ENCODE measurements at places on chromosomes 12 and 14.

GRCh38 chr12:50979369-50980052 lies 27.2 kb downstream of the HIGD1C start:
- DNase-seq: no peak

DNA sequence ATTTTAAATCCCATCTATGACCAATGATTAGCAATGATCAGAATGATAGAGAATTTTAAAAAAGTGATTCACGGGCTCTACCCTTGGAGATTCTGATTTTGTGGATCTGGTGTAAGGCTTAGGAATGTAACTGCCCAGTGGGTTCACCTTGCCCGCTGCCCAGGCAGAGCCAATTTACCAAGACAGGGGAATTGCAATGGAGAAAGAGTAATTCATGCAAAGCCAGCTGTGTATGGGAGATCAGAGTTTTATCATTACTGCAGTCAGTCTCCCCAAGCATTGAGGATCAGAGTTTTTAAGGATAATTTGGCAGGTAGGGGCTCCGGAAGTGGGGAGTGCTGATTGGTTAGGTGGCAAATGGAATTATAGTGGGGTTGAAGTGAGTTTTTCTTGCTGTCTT lies 480.6 kb downstream of the ATP23 start:
- no peak for DNase-seq

- no peak for DNase-seq
Observed at GRCh38 chr12:105580821-105581352, 250.4 kb downstream of the C12orf75 start.

DNA sequence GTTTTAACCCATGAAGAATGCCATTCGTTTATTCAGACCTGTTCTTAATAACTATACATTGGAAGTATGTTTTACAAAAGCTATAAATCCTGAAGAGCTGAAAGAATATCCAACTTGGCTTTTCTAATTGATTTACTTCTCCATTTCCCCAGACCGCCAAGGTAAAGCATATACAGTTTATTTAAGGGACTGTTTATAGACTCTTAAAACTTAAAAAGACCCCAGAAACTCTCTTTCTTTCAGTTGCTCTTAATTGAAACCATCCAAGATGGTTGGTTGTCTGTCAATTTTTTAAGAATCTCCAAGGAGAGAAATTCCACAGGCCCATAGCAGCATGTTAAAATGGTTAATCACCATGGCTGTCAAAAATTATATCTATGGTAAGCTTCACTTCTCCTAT lies 8.8 kb downstream of the IGF1 start:
- no peak for DNase-seq

DNA sequence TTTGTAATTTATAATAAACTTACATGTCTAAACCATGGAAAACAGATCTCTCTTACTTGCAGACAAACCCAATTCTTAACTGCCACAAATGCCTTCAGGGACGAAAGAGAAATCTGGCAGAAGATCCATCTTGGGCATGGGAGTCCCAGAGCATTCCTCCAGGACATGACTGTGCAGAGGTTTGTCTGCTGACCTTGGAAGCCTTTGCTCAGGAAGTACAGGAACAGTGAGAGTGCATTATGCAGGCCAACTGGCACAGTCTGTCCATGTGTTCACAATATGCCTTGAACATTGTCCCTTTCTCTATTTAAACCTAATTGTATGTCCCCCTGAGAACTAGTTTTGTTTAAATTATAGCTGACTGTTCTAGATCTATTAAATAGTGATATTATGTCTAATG lies 467.1 kb downstream of the ATP23 start:
- no peak for DNase-seq

GRCh38 chr12:127822809-127823411 lies 444.1 kb upstream of the TMEM132C start:
- no peak for DNase-seq

GRCh38 chr12:26696613-26697092 lies 136.3 kb downstream of the ITPR2 start:
- DNase-seq: no peak

DNA sequence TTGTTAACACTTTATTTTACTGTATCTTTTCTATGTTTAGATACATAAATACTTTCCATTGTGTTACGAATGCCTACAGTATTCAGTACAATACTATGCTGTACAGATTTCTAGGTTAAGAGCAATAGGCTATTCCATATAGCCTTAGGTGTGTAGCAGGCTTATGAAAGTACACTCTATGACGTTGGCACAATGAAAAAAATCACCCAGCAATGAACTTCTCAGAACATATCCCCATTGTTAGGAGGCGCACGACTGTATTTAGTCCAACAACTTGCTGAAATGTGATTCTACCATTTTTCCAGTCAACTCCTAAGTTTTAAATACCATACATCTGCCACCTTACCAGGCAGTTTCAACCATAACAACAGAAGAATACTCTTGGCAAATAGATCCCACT lies 1.8 kb downstream of the PARP11 start:
- no peak for DNase-seq

DNA sequence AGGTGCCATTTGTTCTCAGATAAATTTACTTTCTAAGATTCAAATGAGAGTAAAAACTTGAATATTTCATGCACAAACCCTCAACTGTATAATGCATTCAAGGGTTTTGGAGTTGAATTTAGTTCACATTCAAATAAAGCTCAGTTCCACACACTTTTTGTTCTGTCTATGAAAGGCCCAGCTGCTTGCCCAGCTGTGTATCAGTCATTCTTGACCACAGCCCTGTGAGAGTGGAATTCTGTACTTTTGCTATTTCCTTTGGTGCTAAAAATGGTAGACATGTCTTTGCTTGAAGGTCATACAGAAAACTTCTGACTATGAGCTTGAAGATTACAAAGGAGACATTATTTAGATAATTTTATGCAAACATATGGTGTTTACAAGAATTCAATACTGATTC lies 110.4 kb downstream of the KCNC2 start:
- DNase-seq: no peak

GRCh38 chr12:47774663-47775062 lies 1.6 kb downstream of the SLC48A1 start:
- DNase-seq: no peak

GRCh38 chr14:94044476-94045091 lies 18.4 kb downstream of the OTUB2 start:
- DNase-seq: no peak

DNA sequence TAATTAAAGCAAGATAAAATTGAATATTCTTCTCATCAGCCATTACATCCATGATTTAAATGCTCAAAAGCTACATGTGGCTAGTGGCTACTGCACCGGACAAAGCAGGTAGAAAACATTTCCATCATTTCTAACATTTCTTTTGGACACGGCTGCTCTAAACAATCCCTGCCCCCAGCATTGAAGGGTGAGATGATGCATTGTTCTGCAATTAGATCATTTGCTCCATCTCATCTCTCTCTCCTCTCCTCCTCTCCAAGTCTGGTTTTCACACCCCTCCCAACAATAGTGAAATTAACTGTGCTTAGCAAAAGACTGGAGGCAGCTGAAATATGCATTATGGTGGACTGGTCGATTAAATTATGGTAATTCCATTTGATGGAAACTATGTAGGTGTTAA lies 288.5 kb downstream of the KSR2 start:
- no peak for DNase-seq

DNA sequence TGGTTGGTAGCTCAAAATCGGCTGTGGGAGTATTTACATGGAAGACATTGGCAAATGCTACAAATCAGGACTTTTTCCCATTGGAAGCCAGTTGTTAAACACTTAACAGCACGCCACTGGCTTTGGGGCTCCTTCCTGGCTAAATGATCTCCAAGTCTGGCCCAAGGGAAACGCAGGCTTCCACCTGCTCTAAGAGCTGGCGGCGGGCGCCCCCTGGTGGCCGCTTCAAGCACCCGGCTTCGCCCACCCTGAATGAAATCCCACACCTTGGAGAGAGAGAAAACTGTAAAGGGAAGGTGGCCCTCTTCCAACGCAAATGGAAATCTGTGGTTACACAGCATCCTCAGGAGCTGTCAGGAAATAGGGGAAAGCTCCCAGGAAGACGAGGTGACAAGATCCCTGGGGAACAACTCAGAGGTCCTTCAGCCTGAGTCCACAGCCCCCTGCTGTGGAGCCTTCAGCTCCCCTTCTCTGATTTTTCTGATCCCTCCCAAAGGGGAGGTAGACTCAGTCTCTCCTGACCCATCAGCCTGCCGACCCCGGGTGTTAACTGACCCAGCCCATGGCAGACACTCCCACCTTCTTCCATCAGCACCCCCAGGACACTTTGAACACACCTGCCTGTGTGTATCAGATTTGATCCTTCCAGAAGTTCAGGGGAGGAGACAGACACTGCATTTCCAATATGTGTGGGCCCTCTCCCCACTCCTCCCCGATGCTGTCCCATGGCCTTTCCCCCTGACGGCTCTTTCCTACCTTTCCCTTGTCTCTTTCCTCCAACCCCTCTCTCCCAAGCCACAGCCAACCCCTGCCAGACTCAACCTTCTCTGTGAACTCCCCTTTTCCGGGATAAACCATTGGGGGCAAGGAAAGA lies 15.4 kb downstream of the SELPLG start:
- peak; percentile 71 for DNase-seq

DNA sequence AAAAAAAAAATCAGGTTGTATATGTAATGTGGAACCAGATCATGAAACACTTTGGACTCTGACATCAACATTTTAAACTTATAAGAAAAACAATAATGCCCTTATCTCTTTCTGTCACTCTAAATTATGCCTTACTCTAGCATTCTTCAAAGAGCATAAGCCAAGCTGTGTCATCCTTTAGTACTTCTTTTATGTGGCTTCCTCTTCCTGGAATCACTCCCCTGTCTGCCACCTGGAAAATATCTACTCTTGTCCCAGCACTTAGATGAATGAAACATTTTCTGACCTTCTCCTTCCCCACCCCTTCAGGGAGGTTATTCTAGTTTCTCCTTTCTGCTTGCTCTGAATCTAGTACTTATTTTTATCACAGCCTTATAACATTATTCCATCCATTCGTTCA lies 101.2 kb downstream of the CNTN1 start:
- no peak for DNase-seq

- no peak for DNase-seq
Observed at GRCh38 chr14:105365101-105365500, 33.2 kb upstream of the TEX22 start.

DNA sequence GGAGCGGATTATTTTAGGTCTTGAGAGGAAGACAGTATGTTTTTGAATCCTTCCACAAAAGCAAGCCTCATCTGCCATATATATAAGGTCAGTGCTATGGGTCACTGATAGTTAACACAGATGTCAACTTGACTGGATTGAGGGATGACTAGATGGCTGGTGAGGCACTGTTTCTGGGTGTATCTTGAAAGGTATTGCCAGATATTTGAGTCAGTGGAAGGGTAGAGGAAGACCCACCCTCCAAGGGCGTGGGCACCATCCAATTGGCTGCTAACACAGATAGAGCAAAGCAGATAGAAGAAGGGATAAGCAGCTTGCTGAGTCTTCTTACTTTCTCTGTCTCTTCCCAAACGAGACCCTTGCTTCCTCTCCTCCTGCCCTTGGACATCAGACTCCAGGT lies 185.0 kb upstream of the BTG1 start:
- DNase-seq: no peak

DNA sequence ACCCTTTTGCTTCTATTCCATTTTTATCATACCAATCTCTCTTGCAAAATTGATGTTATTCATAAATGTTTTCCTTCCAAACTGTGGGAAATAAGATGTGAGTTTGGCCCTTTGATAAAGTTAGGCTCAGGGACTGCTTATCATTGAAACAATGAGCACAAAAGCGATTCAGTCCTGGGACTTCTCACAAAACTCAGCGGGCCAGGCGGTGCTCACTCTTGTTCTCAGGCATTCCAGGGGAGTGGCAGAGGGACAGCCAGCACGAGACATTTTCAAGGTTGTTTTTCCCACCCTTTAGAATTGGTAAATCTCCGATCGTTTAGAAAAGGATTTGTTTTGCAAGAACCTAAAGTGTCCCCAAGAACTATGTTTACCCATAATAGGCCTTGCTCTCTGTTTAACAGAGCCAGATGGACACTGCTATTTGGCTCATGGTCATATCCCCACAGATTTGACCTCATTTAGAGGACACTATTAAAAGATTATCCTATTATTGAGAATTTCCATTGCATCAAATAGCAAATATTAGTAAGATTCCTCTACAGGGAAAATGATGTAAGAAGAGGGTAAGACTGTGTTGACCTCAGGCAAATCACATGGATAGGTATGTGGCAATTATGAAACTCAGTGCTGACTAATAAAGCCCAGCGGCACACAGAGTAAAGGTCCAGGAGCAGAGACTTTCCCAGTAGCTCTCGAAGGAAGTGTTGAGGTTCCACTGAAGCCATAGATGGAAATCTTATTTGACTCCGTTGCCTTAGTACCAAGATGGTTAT lies 102.7 kb upstream of the USP44 start:
- no peak for DNase-seq

DNA sequence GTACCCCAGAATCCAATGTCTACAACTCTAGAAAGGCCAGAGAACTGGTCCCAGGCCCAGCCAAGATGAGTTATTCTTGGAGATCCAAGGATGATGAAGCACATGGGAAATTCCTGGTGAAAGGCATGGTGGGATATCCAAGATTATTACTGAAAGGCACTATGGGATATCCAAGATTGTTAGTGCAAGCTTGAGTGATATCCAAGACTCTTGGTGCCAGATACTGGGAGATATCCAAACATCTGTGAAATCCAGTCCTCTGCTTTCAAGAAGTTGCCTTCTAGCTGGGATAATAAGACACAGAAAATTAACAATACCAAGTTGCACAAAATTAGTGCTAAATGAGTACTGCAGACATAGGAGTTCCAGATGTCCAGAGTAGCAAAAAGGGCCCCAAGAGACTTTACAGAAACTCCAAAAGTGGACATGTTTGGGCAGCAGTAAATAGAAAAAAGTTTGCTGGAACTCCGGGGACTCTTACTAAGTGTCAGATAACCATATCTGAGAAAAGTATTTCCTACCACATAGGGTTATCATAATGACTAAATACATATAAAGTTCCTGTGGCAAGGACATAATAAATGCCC lies 34.6 kb downstream of the PHLDA1 start:
- DNase-seq: no peak

DNA sequence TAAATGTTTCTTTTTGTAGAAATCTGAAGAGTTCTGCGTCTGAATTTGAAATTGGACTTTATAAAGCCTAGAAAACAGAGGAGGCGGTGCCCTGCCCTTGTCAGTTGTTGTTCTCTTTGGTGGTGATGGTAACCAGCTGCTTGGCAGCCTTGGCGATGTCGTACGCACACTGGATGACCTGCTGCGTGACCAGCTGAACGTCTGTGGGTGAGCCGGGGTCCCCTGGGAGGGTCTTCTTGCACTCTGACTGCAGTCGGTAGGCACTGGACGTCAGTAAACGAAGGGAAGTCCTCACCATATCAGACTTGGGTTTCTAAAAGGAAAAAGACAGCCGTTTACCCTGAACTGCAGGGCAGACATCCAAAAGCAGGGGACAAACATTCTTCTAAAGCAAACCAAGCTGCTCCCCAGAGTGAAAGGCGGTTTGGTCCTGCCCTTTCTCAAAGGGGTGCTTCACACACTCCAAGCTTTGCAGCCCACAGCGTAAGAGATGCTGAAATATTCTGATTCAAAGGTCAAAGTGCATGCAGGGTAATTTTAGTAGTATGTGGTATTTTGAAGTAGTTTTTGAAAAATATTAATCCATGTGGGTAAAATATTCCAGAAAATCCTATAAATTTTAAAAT lies 32.9 kb downstream of the TCHP start:
- no peak for DNase-seq

GRCh38 chr12:78210894-78211302 lies 380.2 kb downstream of the NAV3 start:
- no peak for DNase-seq

All from AML-193 (cell line).